ENCODE measurements at places on chromosomes 7 and 10. TPM values are rescaled to one million over a fixed set of nuclear protein-coding genes. Genes with fewer than 3 reads are reported as not detected.

DNA sequence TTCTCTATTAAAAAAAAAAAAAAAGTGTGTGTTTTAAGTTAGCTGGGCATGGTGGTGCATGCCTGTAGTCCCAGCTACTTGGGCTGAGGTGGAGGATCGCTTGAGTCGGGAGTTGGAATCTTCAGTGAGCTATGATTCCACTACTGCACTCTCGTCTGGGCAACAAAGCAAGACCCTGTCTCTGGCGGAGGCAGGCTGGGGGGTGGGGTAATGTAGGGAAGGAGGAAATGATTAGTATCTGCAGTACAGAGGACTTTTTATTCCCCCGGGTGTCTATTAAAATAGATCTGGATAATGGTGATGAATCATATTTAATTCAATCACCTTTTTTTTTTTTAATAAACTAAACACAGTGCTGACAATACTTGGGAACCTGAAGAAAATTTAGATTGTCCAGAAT lies 6.5 kb downstream of the CBX3 start:
- no peak for DNase-seq

TAS2R41 gene
- total RNA-seq: not detected

GNGT1 gene
- total RNA-seq: not detected

BMPR1A gene
- 32.6 TPM for total RNA-seq

DNA sequence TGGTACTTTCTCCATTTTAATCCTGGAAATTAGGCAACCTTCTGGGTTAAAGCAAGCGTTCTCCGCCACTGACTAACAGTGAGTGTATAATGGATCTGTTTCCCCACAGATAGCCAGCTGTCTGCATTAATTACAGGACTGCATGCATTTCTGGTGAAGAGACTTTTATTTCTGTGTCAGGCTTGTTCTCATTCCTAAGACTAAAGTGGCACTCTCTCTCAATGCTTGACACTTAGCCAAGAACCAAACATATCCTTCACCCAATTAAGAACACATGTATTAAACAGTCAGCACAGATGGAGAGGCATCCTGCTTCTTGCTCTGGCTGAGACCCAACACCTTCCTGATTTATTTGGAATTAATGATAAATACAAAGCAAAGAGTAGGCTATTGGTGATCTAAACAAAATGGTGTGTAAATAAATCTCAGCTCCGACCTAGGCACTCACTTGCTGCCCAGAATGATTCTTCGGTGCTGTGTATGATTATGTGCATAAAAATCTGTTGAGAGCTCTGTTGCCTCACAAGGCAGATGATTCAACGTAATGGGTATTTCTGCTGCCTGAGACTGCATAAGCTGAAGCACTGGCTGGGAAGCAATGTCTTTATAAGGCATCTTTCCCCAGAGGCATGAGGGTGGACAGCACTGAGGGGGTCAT lies 16.8 kb downstream of the CALU start:
- DNase-seq: no peak

DNA sequence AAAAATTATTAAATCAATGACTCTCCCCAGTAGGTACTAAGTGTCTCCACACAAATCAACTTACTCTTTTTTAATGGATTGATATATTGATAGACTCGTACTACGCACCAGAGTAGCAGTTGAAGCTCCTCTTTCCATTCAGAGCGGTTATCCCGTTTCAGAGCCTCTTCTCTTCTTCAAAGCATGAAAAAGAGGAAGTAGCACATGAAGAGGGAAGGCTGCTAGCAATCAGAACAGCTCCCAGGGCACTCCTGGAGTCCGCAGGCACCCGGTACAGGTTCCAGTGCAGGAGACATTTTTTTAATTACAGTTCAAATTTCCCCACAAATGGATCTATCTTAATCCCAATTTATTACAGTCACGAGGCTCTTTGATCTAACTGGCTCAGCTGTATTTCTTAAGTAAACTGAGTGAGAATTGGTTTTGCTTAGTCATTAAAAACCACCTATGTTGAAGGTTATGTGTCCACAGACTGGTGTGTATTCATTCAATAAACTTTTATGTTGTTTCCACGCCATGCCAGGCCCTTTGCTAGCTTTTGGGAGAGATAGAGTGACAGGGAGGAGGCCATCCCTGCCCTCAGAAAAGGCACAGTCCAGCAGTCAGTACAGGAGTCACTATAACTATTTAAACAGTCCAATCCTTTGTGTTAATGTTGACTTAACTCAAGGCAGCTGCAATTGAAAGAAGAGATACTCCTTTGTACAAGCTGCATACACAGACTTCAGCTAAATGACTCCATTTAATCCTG lies 32.1 kb upstream of the CALN1 start:
- DNase-seq: no peak

DNA sequence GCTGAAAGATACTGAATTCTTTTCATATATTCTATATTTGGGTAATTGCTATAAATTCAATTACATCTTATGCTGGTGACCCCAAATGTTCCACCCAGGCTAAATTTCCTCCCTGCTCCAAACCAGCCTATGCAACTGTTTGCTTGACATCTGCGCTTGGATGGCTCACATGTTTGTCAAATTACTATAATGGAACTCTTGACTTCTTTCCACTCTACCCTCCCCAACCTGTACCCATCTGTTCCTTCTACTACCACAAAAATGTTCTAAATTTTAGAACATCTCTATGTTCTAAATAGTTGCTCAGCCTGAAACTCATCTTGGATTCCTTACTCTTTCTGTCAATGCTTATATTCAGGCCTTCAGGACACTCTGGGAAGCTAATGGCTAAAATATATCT lies 249.9 kb upstream of the SMIM30 start:
- DNase-seq: no peak

CCDC146 gene
- total RNA-seq: 2.1 TPM

DNA sequence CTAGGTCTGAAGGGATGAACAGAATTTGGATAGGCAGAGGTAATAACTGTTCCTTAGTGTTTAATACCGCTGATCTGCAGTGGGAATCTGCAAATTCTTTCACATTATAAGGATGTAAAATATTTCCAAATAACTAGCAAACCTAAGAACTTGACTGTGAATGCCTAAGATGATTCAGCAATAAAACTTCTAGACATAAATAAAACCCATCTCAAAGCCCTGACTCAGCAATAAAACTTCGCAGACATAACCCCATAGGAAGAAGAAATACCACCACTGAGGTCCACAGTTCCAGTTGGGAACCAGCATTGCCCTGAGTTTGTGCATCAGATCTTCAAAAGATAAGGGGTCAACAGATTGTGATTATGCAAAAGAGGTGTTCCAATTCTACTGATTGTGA lies 354.2 kb downstream of the GFRA1 start:
- DNase-seq: no peak
